ENCODE measurements at places on chromosomes 1 and 21. TPM values are rescaled to one million over a fixed set of nuclear protein-coding genes. Genes with fewer than 3 reads are reported as not detected.
A peak's percentile ranks its signal among the peaks of the same experiment; 100 is the strongest.

- no peak for DNase-seq
These were observed 1563.2 kb downstream of the KCNT2 start for GRCh38 chr1:195045072-195045471.

GRCh38 chr1:94384485-94385265 lies 33.5 kb upstream of the ABCD3 start:
- DNase-seq: no peak

DNA sequence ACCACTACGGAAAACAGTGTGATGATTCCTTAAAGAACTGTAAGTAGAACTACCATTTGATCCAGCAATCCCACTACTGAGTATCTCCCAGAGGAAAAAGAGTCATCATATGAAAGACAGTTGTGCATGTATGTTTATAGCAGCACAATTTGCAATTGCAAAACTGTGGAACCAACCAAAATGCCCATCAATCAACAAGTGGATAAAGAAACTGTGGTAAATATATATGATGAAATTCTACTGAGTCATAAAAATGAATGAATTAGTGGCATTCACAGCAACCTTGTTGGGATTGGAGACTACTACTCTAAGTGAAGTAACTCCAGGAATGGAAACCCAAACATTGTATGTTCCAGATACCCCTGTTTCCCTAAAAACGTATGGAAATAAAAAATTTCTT lies 337.0 kb upstream of the PTBP2 start:
- DNase-seq: no peak

DNA sequence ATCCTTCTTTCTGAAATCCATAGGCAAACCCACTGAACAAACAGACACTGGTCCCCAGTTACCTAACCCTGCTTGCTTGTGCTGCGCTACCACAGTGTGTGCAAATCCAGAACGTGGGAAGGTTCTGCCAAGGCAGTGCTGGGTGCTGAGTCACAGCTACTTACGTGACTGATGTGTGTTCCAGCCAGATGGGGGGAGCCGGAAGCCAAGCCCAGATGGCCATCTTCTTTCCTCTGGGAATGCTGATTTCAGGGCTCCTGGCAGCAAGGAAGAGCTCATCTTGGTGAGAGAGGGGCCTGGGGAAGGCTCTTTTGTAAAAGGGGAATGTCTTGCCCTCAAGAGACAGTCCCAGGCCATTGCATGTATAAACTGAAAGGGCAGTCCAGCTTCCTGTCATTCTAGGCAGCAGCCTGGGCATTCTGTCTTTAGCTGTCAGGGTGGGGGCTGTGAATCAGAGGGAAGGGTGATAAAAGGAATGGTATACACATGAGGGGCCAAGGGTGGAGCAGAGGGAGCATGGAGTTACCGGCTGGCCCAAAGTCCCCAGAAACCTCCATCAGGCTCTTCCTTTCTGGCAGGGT lies 54.1 kb downstream of the CD46 start:
- DNase-seq: peak; percentile 91

Gene FAM229A
- 1.3 TPM for polyA plus RNA-seq

Gene GPR25
- not detected for polyA plus RNA-seq

Gene PIK3CD
- polyA plus RNA-seq: 9.2 TPM

Gene PM20D1
- not detected for polyA plus RNA-seq

Gene ZC3H12A
- 4.8 TPM for polyA plus RNA-seq

Gene CD160
- polyA plus RNA-seq: not detected

Gene VTCN1
- not detected for polyA plus RNA-seq

Gene CSDE1
- 286 TPM for polyA plus RNA-seq

Gene NUCKS1
- polyA plus RNA-seq: 78.8 TPM

All from BJ (cell line).